ENCODE measurements at places on chromosomes 2 and 18.

- peak; percentile 19 for DNase-seq
Observed at GRCh38 chr2:62475172-62476011, 30.6 kb downstream of the TMEM17 start.

GRCh38 chr2:4130651-4131050 lies 427.3 kb downstream of the DCDC2C start:
- no peak for DNase-seq

DNA sequence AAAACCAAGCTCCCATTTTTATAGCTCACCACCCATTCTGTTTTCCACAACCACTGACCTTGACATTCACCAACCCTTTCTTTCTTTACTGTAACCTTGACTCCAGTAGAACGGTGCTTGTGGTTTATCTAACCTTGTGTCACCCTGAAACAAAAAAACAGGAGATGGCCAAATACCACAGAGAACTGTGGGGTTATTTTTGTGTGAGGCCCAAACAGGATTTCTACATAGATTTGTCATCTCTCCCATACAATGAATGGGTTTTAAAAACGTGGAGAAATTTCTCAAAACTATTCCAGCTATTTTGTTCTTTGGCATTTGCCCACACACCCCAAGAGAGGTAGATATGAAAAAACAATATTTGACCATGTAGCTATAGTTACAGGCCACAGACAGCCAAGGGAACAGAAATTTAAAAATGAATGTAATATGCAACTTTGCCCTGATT lies 231.3 kb upstream of the TANK start:
- DNase-seq, result no peak

DNA sequence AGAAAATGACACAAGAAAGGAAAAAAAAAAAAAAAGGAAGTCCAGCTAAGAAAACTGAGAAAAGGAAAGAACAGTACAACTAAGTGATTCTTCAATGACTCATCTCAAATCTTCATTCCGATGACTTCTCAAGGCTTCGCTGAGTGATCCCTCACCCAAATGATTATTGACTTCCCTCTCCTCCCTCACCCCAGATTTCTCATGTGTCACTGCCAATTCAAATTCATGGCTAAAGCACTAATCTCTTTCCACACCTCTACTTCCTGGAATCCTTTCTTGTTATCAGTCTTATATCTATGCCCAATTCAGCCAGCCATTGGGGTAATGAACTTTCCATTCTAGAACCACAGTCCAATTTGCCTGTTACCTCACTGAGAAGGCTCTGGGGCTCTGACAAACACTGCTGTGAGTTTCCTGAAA lies 7.2 kb upstream of the ABCB11 start:
- peak; percentile 3 for DNase-seq

DNA sequence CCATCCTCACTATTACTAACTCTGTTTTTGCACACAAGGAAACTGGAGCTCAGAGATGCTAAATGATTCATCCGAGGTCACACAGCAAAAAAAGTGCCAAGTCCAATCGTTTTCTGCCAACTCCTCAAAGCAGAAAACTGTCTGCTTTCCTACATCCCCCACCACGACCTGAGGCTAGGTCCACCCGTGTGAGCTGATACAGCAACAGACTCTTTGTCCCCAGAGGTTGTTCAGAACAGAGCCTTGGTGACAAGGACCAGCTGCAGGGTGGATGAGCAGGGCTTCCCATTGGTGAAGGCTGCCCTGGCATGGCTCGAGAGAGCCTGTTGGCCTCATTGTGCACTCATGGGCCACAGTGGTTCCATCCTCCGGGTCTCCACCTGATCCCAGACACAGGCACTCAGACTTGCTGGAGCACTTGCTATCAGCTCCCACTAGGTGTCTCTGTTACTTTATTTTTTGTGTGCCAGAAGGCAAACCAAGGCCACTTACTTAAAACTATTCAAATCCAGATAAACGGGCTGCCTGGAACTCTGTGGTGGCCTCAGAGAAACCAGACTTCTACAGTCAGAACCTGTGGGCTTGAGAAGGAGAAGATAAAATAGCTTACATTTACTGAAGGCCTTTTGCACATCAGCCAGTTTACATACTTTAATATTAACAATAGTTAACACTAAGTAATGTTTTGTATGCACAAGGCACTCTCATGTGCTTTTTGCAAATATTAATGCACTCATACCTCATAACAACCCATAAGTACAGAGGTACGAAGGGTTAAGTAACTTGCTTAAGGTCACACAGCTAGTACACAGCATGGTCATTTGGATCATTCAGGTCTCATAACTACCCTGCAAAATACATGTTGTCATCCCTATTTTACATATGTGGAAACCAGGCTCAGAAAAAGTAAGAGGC lies 62.9 kb upstream of the CTIF start:
- peak; percentile 78 for DNase-seq

- no peak for DNase-seq
Observed at GRCh38 chr2:1486670-1487069, 73.4 kb downstream of the TPO start.

- no peak for DNase-seq
Observed at GRCh38 chr2:3242747-3243369, 134.8 kb downstream of the EIPR1 start.

GRCh38 chr2:159192371-159192918 lies 94.1 kb downstream of the WDSUB1 start:
- no peak for DNase-seq

GRCh38 chr2:7627583-7627982 lies 710.4 kb downstream of the RNF144A start:
- peak; percentile 68 for DNase-seq

DNA sequence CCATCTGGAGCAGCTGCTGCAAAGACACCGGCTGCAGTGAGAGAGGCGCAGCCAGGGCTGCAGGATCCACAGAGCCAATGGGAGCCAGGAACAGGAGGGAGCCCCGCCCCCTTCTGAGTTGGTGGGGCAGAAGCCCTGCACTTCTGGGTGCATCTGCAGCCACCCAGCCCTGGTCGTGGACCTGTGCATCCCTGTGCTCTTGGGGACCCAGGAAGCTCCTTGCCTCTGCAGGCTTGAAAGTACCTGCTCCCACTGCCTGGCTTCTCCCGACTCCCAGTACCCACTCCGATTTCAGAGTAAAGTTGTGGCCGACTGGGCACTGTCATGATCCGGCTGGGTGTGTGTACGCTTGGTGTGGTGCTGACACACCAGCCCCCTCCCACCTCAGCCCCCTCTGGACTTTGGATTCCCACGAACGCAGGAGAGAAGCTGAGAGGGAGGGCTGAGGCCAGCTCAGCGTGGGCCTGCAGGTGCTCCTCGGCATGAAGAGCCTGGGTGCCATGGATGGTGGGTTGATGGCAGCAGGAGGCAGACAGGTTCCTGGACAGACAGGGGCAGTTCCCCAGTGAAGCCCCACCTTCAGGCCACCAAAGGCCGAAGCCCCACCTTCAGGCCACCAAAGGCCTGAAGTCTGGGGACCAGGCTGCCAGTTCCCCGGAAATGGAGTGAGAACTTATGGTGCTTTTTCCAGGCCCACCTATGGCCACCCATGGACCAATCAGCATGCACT lies 34.9 kb downstream of the LRRTM4 start:
- DNase-seq, result no peak

DNA sequence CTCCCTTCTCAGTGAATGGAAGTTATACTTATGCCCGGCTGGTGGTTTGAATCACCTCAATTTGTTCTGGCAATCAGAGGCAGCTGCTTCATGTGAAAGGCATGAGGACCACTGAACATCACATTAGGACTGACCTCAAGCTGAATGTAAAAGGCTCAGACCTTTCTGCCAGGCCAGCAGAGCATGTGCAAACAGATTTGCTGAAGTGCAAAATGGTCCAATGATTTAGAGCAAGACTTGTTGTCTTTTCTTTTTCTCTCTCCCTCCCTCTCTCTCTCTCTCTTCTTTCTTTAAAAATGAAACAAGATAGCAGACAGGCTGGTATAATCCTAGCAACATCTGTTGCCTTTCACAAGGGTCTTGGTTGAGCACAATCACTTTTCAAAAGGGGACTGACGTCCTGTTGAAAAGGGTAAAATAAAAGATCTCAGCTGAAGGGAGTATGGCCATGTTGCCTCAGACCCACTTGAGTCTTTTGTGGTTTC lies 13.3 kb upstream of the CDH7 start:
- no peak for DNase-seq

GRCh38 chr2:232290668-232291067 lies 87.9 kb upstream of the ALPP start:
- DNase-seq, result no peak

DNA sequence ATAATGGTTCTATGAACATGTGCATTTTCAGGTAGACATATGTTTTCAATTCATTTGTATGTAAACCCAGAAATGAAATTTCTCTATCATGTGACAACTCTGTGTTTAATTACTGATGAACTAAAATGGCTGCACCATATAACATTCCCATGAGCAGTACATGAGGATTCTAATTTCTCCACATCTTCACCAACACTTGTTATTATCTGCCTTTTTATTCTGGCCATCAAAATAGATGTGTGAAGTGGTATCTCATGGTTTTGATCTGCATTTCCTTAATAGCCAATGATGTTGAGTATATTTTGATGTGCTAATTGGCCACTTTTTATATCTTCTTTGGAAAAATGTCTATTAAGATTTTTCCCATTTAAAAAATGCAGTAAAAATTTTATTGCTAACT lies 205.1 kb upstream of the SMAD7 start:
- DNase-seq, result no peak

DNA sequence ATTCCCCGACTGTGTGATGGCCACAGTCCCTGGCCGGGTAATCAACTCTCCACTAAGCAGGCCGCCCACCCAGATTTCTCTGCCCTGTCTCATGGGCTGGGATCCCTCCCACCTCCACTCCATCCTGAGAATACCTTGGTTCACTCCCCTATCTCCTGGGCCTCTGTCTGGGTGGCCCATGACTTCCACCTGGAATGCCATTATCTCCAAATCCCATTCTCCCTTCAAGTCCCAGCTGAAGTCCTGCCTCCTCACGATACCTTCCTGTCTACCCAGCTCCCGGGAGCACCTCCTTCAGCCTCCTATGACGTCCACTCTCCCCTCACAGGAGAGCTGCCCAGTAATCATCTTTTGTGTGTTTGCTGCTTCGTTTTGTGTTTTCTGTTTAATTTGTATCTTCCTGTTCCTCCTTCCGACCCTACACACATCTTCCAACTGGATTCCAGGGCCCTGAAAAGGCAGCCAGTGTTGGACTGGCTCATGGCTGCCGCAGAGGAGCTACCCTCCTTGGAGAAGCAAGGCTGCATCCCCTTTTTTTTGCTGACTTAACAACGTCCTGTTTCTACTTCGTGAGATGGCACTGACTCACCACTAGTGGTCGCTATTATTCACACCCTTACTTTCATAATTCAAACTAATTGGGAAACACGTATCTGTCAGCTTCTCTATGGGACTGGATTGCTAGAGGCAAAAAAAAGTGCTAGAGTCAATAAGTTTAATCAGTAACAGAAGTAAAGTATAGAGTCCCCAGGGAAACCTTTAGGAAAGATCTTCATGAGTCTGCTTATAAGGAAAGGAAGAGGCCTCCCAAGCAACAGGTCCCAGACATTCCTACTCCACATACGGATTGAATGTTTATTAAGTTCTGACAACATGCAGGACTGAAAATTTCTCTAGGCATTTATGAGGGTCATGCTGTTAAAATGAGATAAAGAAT lies 171.9 kb upstream of the GATA6 start:
- peak; percentile 71 for DNase-seq

GRCh38 chr2:168169097-168169745 lies 78.2 kb downstream of the STK39 start:
- no peak for DNase-seq

DNA sequence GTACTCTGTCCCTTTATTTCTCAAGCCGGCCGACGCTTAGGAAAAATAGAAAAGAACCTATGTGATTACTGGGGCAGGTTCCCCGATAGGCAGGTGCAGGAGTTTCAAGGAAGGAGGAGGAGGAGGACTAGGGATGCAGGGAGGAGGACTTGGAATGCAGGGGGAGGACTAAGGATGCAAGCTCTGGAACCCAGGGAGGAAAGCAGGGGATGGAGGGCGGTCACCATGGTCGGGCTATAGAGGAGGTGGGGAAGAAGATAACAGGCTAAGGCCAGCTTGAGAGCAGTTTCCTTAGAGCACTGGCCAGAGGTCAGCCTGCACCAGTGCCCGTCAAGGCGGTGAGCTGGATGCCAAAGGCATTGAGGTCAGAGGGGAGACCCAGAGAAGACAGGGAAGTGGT lies 18.7 kb upstream of the B3GNT7 start:
- no peak for DNase-seq

DNA sequence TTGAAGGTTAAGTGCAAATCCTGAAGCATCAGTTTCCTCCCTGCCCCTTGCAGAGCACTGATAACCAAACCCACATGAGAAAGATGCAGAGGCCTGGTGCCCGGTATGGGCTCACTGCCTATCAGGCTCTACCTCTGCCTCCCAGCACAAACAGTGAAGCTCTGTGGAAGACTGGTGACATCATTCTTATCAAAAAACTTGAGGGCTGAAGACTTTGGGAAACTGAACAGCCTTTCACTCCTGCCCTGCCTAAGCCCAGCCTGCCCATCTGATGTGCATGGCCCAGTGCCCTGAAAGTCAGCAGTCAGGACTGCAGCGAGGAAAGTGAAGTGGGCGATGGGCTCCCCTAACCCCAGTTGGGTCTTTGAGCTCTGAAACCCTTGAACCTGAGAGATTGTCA lies 174.8 kb upstream of the ARL4C start:
- no peak for DNase-seq

DNA sequence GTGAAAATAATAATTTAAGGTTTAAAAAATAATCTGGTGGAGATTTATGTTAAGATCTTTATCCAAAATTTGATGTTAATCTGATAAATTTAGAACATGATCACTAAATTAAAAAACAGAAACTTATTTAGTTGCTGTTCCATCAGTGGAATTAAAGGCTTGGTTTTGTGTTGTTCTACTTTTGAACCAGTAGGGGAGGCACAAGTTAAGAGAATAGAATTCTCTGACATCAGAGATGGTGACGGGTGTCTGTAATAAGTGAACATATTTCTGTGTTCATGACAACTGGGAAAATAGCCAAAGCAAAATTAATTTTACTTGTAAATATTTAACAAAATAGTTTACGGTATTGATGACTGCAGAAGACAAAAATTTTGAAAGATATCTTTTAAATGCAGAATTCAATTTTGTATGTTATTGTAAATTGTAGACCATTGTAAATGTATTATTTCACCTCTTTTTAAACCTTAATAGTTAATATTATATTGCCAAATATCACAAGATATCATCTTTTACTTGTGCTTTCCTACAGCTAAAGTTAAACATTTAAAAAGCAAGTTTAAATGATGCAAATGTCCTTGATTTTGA lies 106.0 kb downstream of the UBR3 start:
- DNase-seq, result peak; percentile 67

DNA sequence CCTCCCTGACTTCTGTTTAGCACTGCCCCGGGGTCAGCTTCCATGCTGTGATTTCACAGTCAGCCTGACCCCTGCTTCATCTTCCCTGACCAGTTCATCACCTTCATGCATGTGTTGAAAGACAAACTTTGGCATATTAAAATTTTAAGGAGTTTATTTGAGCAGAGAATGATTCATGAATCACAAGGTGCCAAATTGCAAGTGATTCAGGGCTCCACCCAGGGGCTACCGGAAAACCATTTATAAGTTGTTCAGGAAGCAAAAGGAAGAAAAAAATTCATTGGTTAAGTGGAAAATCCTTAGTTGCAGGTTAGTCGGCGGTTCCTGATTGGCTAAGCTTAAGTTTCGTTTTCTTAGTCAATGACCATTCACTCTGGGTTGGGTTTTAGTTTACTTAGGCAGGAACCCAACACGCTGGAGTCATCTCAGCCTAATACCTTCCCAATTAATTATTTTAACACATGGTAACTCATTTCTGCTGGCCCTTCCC lies 10.6 kb downstream of the IL1F10 start:
- peak; percentile 6 for DNase-seq

- peak; percentile 49 for DNase-seq
Observed at GRCh38 chr2:128347701-128348539, 29.3 kb upstream of the HS6ST1 start.
